ENCODE measurements at places on chromosomes 6 and 20.
A peak's percentile ranks its signal among the peaks of the same experiment; 100 is the strongest.

DNA sequence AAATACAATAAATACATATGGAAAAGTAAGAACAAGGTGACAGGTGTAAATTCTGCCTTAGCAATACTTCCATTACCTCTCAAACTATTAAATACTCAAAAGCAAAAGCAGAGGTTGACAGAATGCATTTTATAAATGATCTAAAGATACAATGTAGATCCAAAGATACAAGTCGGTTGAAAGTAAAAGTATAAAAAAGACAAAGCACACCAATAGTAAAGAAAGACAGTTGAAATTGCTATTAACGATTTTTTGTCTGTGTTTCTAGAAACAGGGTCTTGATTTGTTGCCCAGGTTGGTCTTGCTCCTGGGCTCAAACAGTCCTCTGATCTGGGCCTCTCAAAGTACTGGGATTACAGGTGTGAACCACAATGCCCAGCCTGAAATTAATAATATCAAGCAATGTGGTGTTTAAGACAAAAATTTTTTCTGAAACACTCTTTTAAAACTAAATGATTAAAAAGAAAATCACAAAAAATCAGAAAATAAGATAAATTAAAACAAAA is 23.9 kb downstream of the ULBP1 start:
- DNase-seq, result no peak

GRCh38 chr6:83954371-83954770 is 79.2 kb upstream of the MRAP2 start:
- DNase-seq, result no peak

- no peak for DNase-seq
These were observed 28.7 kb downstream of the KCNQ2 start for GRCh38 chr20:63443606-63444395.

DNA sequence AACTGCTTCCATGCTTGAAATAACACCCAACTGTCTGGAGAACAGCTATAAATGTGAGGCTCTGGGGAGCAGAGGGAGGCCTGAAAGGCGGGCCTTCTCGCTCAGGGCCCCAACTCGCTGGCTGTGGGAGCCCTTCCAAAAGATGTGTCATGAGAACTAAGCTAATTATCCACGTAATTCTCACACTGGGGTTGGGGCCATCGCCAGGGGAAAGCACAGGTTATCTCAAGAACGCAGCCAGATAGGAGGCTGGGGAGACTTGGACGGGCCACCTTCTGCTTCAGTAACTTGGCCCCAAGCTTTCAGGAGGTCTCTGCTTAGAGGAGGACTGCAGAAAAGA is 1.6 kb downstream of the PXDC1 start:
- DNase-seq, result peak; percentile 71

DNA sequence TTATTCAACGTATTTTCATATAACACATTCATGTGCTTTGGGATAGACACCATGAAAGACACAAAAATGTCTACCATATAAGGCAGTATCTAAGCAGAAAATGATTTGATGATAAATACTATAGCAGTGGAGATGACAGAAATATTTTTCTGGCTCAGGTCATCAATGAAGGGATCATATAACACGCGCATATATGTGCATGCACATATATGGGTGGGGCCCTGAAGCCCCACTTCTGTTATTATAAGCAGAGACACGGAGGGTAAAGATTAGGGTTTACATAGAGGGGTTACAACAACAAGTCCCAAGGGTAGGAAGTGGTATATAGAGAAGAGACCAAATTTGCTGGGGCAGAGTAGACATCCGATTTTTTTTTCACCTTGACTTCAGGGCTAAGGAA is 16.0 kb downstream of the COL9A1 start:
- no peak for DNase-seq

- no peak for DNase-seq
These were observed 14.3 kb upstream of the CDH22 start for GRCh38 chr20:46322641-46323040.

- no peak for DNase-seq
These were observed 68.3 kb upstream of the SMIM29 start for GRCh38 chr6:34317172-34317477.

- DNase-seq, result no peak
These were observed 230.6 kb downstream of the TMEM242 start for GRCh38 chr6:157092736-157093135.

DNA sequence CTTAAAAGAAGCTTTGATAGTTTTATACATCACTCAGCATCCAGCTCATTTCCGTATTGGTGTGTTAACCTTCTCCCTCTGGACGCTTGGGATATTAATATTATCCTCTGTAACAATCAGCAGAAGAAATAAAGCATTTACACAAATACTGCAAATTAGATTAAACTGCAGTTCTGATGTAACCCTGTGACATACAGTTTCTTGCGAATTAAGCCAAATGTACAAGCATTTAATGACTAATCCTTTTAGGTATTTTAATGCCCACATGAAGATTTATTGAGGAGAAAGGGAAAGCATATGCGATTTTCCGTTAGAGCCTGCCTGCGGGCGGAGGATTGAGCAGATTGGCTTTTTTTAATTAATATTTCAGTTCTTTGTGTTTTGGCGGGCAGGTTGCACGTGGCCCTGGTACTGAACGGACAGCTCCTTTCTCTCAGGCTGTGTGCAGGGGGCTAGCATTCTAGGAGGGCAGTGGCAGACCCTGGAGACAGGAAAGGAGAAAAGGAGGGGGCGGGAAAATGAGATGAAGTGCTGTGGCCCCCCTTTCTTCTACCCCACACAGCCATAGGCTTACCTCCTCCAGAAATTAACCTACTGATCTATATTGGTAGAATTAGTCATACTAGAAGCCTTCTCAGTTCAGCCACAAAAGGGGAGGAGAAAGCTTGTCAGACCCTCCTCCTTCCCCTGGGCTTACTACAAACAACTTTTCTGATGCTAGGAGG is 14.1 kb upstream of the TFAP2D start:
- no peak for DNase-seq
